ENCODE measurements at places on chromosomes 16 and 17.

DNA sequence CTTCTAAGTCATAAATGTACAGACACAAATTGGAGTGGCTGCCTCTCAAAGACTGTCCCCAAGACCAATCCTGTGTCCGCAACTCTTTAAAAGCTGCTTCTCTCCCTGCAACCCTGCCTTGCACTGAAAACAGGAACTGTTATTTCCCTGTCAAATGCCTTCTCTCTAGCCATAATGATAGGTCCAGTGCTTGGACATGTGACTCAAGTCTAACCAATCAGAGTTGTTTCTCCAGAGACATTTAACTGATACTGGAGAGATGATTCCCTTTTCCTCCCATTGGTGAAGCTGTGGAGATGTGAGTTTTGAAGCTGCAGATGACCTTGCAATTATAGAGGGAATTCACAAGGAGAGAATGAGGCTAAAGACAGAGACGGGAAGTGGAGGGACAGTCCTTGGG is 253.3 kb upstream of the CDH5 start:
- no peak for DNase-seq

- no peak for DNase-seq
These were observed 45.5 kb upstream of the RBBP6 start for GRCh38 chr16:24493821-24494220.

- no peak for DNase-seq
These were observed 170.7 kb downstream of the CDH11 start for GRCh38 chr16:64951193-64951592.

GRCh38 chr17:12619459-12620199 is 46.1 kb upstream of the MYOCD start:
- no peak for DNase-seq

- DNase-seq, result no peak
These were observed 28.3 kb downstream of the MSI2 start for GRCh38 chr17:57284583-57284982.

DNA sequence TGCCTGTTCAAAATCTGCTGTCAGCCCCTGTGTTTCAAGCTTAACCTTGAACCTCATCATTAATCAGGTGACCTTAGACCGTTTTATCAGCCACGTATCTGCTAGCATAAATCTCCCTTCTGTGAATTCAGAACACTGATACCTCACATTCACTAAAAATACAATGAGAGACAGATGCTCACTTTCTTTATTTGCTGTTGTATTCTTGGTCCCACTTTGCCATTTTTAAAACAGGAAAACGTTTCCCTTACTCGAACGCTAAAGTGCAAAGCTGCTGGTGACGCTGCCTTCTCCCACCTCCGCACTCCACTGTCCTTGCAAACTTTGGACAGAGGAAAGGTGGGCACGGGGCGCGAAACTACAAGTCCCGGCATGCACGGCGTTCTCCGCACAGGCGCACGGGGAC is 220 bp upstream of the ARHGAP44 start:
- DNase-seq, result no peak

- DNase-seq, result peak; percentile 57
These were observed 675 bp downstream of the RNF213 start for GRCh38 chr17:80261159-80261894.
